H9 (cell line): ENCODE measurements at places on chromosomes 7 and 10. TPM values are rescaled to one million over a fixed set of nuclear protein-coding genes. Genes with fewer than 3 reads are reported as not detected.

DNA sequence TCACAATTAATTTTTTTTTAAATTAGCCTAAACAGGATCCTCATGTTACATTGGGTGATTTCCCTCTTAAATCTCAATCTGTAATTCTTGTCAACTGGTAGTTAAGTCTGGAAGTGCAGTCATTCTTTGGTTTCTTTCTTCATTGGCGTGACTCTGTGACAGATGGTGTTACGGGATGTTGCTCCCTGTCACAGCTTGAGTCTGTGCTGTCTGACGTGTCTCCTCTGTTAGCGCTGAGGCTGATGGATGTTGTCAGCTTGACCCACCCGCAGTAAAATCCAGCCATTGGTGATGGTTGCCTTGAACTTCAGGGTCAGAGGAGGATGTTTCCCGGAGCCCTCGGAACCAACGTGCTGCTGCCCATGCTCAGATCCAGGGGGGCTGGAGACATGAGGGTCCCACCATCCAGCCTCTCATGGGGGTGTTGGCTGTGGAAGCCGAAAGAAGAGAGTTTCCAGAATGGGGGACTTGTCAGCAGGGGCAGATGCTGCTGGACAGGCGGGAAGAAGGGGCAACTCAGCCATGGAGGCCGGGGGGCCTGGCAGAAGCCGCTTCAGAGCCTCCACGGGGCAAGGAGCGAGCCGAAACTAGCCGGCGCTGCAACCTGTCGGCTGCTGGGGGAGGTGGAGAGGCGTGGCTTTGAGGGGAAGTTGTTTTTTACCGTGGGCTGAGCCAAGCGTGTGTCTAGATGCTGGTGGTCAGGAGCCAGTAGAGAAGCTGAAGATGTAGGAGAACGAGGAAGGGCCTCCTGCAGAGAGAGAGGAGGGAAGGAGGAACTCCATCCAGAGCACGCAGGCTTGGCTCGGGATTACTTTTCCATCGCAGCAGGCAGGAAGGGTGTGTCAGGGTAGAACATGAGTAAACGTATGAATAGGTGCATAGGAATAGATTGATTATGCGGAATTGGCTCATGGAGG, 3.5 kb downstream of the SUN1 start:
- no peaks in the 10 kb centered on the region for H3K27me3 ChIP-seq
- peaks cover 47% of the 10 kb centered on the region for H3K36me3 ChIP-seq
- H3K4me1 ChIP-seq, result peaks cover 7% of the 10 kb centered on the region
- H3K27ac ChIP-seq, result no peak overlapping the region
- no peak overlapping the region for H3K4me3 ChIP-seq

DNA sequence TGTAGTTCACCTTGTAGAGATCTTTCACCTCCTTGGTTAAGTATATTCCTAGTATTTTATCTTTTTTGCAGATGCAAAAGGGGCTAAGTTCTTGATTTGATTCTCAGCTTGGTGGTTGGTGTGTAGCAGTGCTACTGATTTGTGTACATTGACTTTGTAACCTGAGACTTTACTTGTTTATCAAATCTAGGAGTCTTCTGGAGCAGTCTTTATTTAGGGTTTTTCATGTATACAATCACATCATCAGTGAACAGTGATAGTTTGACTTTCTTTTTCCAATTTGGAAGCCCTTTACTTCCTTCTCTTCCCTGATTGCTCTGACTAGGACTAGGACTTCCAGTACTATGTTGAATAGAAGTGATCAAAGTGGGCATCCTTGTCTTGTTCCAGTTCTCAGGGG, 33.8 kb downstream of the GPR22 start:
- H3K36me3 ChIP-seq, result peaks cover 23% of the 10 kb centered on the region
- H3K27ac ChIP-seq, result no peak overlapping the region
- no peaks in the 10 kb centered on the region for H3K27me3 ChIP-seq
- no peak for DNase-seq
- H3K4me1 ChIP-seq, result no peaks in the 10 kb centered on the region

GRCh38 chr7:39608278-39608677, 15.1 kb upstream of the RALA start:
- H3K4me3 ChIP-seq, result no peak overlapping the region
- no peak overlapping the region for H3K27ac ChIP-seq
- no peaks in the 10 kb centered on the region for H3K36me3 ChIP-seq
- no peaks in the 10 kb centered on the region; the same call in 1 of the 2 replicates for H3K4me1 ChIP-seq
- no peak for DNase-seq
- no peaks in the 10 kb centered on the region; the same call in 1 of the 2 replicates for H3K27me3 ChIP-seq

DNA sequence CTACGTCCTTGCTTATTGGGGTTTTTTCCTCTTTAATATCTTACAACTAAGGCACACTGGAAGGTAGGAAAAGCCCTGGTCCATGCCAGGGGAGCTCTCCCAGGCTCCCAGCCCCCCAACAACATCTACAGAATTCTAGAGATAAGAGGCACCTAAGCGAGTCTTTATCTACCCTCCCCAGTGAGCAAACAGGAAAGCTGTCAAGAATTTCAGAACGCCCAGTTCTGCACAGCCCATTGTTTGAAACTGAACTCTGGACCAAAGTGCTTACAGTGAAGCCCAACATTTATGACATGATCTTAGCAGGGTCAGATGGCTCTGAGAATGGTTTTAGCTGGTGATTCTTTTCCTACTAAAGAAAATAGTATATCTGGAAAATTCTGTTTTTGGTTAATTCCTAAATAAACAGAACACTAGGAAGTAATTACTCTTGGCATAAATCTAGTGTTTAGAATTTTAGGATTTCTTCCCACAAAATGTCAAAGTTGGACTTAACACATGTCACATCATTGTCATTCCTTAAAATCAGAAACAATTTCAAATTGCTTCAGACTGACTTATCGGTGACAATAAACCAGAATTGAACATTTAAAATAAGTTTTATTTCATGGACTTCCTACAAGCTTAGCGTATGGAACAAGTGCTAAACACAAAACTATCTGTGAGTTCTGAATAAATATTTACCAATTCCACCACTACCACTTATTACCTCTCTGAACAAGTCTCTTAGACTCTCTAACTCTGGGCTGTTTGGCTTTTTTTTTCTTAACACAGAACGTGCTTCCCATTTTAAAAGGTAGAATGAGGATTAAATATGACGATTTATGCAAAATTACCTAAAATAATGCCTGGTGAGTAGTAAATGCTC, 31.3 kb upstream of the RNF32 start:
- H3K27ac ChIP-seq, result no peak overlapping the region
- no peaks in the 10 kb centered on the region for H3K27me3 ChIP-seq
- DNase-seq, result no peak
- H3K4me3 ChIP-seq, result no peak overlapping the region
- H3K36me3 ChIP-seq, result no peaks in the 10 kb centered on the region
- H3K4me1 ChIP-seq, result no peaks in the 10 kb centered on the region

- no peak for DNase-seq
- no peaks in the 10 kb centered on the region for H3K36me3 ChIP-seq
- no peak overlapping the region for H3K27ac ChIP-seq
- H3K4me3 ChIP-seq, result no peak overlapping the region
These were observed 27.7 kb downstream of the SUGCT start for GRCh38 chr7:40162516-40162915.

- H3K27me3 ChIP-seq, result no peaks in the 10 kb centered on the region
- peak; percentile 34 for DNase-seq
- H3K36me3 ChIP-seq, result no peaks in the 10 kb centered on the region
- peak overlapping the region; percentile 27 for H3K4me3 ChIP-seq
- H3K27ac ChIP-seq, result no peak overlapping the region
These were observed 168.3 kb upstream of the AUTS2 start for GRCh38 chr7:69429911-69430383.

EBLN1 gene
- total RNA-seq, result not detected in 2 replicates

ANXA8L1 gene
- not detected in 2 replicates for total RNA-seq

- no peaks in the 10 kb centered on the region for H3K36me3 ChIP-seq
- no peak for DNase-seq
- no peak overlapping the region for H3K27ac ChIP-seq
- H3K27me3 ChIP-seq, result no peaks in the 10 kb centered on the region
These were observed 181.6 kb upstream of the LRGUK start for GRCh38 chr7:133945497-133945896.

GIMAP6 gene
- not detected in 2 replicates for total RNA-seq

SLC13A1 gene
- total RNA-seq, result not detected in 2 replicates

- no peaks in the 10 kb centered on the region for H3K36me3 ChIP-seq
- H3K27ac ChIP-seq, result no peak overlapping the region
- H3K4me3 ChIP-seq, result no peak overlapping the region
These were observed 13.1 kb upstream of the GPR141 start for GRCh38 chr7:37670436-37670835.

GRCh38 chr7:137642031-137642430, 204.7 kb downstream of the DGKI start:
- no peak for DNase-seq
- peaks cover 2% of the 10 kb centered on the region; the same call in 1 of the 2 replicates for H3K36me3 ChIP-seq
- no peak overlapping the region for H3K27ac ChIP-seq
- H3K4me3 ChIP-seq, result no peak overlapping the region
- H3K27me3 ChIP-seq, result no peaks in the 10 kb centered on the region; the same call in 1 of the 2 replicates
- H3K4me1 ChIP-seq, result no peaks in the 10 kb centered on the region

GIMAP4 gene
- not detected in 2 replicates for total RNA-seq
